ENCODE measurements at places on chromosomes 5 and 9. TPM values are rescaled to one million over a fixed set of nuclear protein-coding genes. Genes with fewer than 3 reads are reported as not detected.

Gene PAPPA
- total RNA-seq: not detected

- H3K4me1 ChIP-seq: no peaks in the 10 kb centered on the region
- H3K36me3 ChIP-seq: no peaks in the 10 kb centered on the region
- no peak overlapping the region for H3K27ac ChIP-seq
- H3K4me3 ChIP-seq: no peak overlapping the region
- DNase-seq: no peak
Measured at GRCh38 chr5:17295671-17296070, 78.2 kb downstream of the BASP1 start.

DNA sequence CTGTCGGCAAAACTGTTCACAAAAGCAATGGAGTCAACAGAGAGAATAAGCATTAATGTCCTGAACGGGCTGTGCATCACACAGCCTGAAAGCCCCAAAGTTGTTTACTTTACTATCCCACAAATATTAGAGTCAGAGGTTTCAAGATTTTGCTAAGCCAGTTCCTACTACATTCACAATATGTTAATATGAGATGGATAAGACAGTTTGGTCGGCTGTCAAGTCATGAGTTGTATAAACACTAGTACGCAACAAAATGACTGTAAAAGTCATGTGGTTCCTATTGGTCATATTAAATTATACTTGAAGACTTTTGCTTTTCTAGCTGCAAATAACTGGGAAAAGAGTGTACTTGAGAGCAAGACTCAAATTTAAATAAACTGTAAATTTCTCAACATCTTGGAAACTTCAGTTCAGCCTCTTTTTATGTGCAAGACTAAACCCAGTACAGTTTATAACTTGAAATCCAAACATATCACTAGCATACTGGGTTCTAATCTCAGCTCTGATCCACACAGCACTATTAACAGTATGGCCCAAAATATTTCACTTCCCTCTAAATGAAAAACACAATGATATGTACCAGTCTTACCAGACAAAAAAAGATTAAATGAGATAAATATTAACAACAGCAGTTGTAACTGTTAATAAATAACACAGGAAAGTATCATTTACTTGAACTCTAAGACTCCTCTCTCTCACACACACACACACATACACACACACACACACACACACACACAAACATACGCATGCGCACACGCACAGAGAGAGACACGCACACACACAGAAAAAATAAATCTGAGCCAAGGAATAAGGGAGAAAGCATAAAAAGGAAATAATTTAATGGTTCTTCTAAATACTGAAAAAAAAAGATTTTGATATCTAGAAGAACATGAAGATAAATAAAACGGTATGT, 33.1 kb downstream of the FANCC start:
- H3K27me3 ChIP-seq: no peaks in the 10 kb centered on the region
- peaks cover 4% of the 10 kb centered on the region for H3K36me3 ChIP-seq
- no peak for DNase-seq
- no peak overlapping the region for H3K27ac ChIP-seq
- H3K4me1 ChIP-seq: peaks cover 6% of the 10 kb centered on the region

Gene EGR1
- 20.4 TPM for total RNA-seq

DNA sequence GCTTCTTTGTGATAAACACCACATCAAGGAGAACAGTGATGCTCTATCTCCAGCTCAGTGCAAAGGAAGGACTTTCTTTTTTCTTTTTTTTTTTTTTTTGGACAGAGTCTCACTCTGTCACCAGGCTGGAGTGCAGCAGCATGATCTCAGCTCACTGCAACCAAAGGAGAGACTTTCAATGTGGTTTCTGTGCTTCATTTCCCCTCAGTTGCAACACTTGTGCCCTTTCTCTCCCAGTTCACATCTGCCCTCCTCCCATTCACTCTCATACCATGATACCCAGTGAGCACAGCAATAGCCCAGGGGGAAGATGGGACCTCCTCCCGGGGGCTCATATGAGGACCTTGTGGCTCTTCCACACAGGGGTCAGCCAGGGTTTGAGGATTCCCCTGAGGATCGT, 110.0 kb downstream of the MTRR start:
- no peak overlapping the region for H3K4me3 ChIP-seq
- H3K4me1 ChIP-seq: no peaks in the 10 kb centered on the region
- H3K36me3 ChIP-seq: no peaks in the 10 kb centered on the region
